Stimulated activated CD8-positive, alpha-beta memory T cell treated with anti-CD3 and anti-CD28 coated beads, Interleukin-2, amount 100 ng/mL, for 1 hour (primary cell): ENCODE measurements at places on chromosomes 12 and 14.

DNA sequence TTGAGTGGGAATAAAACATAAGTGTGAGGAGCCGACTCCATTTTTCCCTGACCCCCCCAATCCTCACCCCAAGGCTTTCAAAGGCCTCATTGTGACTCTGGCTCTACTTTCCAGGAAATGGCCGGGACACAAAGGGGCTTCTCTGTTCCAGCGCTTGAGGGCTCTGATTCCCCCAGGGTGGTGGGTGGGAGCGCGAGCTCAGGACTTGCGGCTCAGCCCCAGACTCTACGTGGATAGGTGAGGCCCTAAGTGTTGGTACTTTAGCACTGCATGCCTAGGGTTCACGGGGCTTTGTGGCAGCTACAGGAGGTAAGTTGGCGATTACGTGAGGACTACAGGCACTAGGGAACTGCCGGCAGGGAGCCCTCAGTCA, 553 bp downstream of the CNPY2 start:
- DNase-seq, result no peak

- DNase-seq, result no peak
Observed at GRCh38 chr12:57389033-57389432, 41.8 kb downstream of the R3HDM2 start.

- no peak for DNase-seq
Observed at GRCh38 chr12:53699678-53700025, 23.8 kb upstream of the ATP5MC2 start.

DNA sequence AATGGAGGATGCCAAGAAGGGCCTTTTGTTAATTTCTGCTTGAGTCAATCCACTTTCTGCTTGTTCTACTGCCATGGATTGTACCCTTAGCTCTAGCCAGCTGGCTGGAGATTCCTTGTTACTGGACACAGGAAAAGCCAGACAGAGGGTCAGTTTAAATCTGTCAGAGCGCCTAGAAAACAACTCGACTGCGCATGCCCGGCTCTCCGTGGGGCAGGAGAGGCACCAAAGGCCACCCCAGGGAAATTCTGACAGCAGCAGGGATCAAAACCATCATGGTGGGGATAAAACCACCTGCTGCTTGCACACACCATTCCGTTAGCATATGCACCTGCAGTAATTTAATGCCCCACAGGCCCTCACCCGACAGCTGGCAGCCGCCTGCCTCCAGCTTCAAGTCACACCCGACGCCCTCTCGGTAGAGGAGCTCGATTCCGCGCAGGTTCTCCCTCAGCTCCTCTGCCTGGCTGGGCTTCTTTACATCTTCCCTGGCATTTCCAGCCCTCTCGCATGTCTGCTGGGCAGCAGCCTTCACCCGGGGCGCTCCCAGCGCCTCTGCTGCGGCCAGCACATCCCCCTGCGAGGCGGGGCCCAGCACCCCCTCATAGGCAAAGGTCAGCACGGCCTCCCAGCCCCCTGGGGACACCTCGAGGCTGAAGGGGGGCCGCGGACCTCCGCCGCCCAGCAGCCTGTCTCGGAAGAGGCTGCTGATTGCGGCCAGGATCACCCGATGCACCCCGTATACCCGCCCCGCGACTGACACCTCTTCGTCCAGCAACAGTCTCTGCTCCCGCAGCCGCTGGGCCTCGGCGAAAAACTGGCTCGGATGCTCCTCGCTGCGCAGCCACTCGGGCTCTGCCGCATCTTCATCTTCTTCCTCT, 1.0 kb downstream of the KLHL33 start:
- no peak for DNase-seq

- DNase-seq, result no peak
Observed at GRCh38 chr14:72563676-72564075, 330.2 kb downstream of the DPF3 start.

- DNase-seq, result no peak
Observed at GRCh38 chr12:124347805-124348658, 53.1 kb downstream of the RFLNA start.

GRCh38 chr14:75578786-75579337, 442 bp downstream of the FLVCR2 start:
- DNase-seq, result no peak

- no peak for DNase-seq
Observed at GRCh38 chr12:17137396-17137795, 531.4 kb upstream of the LMO3 start.

DNA sequence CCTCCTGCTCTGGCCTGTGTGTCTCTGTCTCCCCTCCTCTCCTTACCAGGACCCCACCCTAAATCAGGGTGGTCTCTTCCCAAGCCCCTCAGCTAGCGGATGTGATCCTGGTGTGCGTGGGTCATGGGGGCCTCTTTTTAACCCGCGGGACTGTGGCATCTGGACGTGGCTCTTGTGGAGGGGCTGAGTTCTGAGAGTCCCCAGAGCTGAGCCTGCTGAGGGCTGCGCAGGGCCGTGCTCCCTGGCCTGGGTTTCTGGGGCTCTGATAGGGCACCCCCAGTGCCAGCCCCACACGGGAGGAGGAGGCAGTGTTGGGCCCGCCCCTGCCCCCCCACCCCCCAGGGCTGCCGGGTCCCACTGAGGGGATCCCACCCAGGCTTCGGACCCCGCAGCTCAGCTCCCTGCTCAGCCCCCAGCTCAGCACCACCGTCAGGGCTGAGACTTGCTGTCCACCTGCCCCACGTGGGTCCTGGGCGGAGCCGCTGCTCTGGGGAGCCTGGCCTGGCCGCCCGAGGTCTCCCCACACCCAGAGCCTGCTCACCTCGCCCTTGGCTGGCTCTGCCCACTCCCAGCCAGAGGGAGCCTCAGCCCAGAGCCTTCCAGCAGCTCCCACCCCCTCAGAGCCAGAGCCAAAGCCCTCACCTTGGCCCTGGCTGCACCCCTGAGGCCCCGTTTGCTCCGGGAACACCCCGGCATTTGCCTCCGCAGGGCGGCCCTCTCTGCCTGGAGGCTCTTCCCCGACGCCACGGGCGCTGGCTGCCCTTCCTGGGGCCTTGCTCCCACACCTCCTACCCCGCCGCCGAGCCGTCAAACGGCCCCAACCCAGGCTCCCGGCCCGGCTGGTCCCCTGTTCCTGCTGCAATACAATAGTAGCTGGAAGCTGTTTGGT, 31.5 kb downstream of the NOC4L start:
- DNase-seq, result no peak

DNA sequence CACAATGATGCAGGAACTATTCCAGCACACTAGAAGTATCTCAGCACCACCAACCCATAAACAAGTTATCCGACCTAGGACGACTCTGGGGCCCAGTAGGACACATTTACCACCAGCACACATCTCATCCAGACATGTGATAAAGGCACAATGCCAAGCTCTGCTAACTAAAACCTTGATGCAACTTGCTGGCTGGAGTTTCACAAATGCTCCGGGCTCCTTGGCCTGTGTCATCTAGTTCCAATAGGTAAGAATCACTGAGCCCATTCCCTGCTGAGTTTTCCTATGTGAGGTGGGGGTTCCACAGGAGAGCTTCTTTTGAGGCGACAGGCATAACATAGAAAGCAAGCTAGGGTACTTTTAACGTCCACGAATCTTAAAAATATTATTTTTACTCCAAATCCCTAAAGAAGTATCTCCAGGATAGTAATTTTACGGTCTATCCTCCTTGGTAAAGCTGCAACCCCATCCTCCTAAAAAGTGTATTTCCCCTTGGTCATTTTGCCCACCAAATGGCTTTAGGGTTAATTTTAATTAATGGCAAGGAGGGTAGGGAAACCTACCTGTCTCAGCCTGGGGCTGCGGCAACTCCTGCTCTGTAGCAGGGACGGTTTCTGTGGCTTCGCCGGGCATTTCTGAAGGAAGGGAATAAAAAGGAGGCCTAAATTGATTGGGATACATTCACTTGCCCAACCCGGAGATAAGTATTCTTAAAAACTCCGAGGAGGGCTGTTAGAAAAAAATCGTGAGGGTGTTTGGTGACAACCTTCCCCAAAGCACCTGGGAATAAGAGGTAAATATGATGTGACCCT, 1.0 kb downstream of the NACA start:
- DNase-seq, result no peak

GRCh38 chr14:31949709-31950108, 127.4 kb upstream of the ARHGAP5 start:
- no peak for DNase-seq

GRCh38 chr12:119258556-119258955, 76.0 kb upstream of the CCDC60 start:
- DNase-seq, result no peak

- no peak for DNase-seq
Observed at GRCh38 chr12:124928095-124928911, 13.9 kb upstream of the UBC start.

GRCh38 chr12:113772505-113773030, 193.6 kb downstream of the RBM19 start:
- DNase-seq, result no peak

DNA sequence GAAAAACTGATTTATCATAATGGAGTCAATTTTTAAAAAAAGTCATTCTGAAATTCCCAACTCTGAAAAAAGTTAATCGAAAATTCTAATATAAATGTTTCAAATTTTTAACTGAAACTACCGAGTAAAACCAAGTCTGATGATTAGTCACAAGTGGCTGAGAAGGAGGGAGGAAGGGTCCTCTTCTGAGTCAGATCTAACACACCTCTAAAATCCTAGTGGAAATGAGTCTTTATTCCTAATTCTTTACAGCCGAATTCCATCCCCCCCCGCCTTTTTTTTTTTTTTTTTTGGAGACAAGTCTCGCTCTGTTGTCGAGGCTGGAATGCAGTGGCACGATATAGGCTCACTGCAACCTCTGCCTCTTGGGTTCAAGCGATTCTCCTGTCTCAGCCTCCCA, 37.9 kb downstream of the RAD9B start:
- no peak for DNase-seq

- DNase-seq, result no peak
Observed at GRCh38 chr12:97936165-97936564, 473.6 kb downstream of the RMST start.

GRCh38 chr14:73176685-73177084, 40.4 kb downstream of the PSEN1 start:
- no peak for DNase-seq

- DNase-seq, result no peak
Observed at GRCh38 chr12:131113568-131114270, 160.0 kb downstream of the ADGRD1 start.

- DNase-seq, result no peak
Observed at GRCh38 chr14:101495827-101496775, 65.2 kb upstream of the DIO3 start.

GRCh38 chr12:62684570-62685295, 218.1 kb downstream of the MON2 start:
- DNase-seq, result no peak

- no peak for DNase-seq
Observed at GRCh38 chr14:64202716-64203115, 91.5 kb downstream of the ESR2 start.
